ENCODE measurements at places on chromosomes 13 and 19.

DNA sequence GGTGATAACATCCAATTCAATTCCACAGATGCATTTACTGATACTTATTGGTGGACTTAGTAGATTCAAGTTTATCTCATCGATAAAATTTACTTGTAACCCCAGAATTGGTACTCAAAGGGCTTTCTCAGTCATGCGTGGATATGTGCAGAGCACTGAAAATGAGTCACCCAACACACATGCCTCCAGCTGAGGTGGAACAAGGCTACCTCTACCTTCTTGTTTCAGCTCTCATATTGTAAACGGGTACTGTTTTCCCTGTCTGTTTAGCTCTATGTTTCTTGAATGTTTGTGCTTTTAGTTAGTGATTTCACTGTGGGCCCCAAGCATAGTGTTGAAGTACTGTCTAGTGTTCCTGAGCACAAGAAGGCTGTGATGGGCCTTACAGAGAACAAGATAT is 1.5 kb downstream of the LRRC63 start:
- DNase-seq, result no peak

DNA sequence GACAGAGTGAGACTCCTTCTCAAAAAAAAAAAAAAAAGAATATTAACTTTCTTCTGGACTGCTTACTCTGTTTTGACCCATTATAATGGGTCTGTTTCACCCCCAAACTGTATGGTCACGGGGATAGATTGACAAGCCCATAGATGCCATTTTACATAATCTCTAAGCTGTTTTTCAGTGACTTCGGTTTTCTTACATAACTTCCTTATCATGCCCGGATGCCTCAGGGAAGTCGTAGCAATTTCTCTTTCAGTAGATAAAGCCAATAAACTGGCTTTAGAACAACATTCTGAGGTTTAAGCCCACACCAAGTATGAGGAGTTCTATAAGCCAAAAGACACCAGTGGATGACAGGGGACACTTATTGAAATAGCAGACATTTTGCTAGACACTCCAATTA is 5.9 kb upstream of the ZNF254 start:
- no peak for DNase-seq

DNA sequence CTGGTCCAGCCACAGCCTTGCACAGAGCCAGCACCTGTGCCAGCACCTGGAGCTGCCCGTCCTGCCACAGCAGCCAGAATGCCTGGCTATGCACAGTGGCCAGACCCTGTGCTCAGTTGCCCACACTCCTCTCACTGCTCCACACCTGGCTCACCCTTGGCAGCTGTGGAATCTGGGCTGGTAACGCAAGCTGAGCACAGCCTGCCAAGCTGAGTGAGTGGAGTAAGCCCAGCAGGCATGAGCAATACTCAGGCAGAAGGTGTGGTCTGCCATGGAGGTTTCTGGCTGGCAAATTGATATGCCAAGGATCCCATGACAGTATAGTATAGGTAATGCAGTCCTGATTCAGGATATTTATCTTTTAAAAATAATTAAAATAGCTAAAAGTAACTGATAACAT is 122.2 kb downstream of the PCDH9 start:
- no peak for DNase-seq

GRCh38 chr13:72221276-72221962 is 354.4 kb upstream of the DACH1 start:
- no peak for DNase-seq

DNA sequence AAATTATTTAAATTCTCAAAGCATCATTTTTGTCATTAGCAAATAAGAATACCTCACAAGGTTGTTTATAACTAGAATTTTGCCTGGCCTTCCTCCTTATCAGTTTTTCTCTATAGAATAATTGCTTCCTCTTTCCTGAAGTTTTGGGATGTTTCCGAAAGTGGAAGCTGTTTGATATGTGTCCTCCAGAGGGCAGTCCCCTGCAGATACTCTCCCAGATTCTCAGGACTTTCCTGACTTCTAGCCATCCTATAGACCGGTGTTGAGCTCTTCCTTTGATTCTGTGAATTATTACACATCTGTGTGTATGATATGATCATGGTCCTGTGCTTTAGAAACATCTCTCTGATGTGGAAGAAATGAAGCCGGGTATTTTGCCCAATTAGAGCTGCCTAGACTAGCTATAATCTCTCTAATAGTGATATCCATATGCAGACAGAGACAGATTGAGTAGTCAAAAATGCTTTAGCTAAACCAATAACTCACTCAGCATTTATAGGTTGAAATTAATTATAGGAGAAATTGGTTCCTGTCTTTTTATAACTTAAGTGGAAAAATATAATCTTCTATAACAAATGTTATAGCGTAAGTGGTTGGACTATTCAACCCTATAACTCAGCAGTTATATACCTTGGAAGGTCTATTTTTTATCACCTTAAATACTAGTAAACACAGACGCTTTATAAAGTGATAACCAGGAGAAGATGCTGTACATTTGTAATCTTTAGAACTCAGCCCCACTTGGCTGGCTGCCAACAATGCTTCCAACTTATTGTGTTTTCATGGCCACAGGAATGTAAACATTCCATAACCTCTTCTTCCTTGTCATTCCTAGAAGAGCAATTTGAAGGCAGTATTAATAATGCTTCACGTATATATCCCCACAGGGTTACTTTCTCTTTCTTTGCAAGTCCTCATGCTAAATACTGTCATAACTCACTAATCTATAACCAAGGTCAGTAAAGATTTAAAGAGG is 201.0 kb upstream of the RXFP2 start:
- DNase-seq, result no peak

GRCh38 chr13:33202644-33203169 is 82.8 kb downstream of the STARD13 start:
- DNase-seq, result no peak

GRCh38 chr19:18009412-18010066 is 1.6 kb downstream of the ARRDC2 start:
- DNase-seq, result no peak

DNA sequence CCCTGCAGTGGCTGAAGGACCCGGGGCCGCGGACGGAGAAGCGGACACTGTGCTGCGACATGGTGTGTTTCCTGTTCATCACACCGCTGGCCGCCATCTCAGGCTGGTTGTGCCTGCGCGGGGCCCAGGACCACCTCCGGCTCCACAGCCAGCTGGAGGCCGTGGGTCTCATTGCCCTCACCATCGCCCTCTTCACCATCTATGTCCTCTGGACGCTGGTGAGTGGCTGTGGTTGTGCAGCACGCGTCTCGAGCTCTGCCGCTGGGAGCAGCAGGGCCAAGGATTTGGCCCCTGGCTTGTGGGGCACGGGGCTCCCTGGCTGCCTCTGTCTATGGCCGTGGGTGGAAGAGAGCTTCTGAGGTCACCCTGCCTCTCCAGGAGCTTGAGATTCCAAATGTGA is 14.1 kb upstream of the HNRNPM start:
- DNase-seq, result no peak

DNA sequence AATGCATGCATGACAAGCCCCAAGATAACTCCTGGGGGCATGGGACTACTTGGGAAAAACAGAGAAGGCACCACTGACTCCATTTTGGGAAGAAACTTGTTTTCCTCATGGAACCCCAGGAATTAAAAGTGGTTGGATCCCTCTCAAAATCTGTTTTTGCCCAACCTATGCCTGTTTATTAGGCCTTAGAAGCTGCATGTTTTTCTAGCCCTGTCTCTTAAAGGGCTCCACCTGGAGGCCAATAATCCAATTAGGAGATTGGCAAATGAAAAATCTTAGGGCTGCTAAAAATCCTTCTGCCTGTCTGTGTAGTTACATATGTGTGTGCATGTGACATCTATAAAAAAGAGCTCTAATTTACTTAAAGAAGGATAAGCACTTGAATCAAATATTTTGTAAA is 26.9 kb downstream of the MED4 start:
- DNase-seq, result no peak

DNA sequence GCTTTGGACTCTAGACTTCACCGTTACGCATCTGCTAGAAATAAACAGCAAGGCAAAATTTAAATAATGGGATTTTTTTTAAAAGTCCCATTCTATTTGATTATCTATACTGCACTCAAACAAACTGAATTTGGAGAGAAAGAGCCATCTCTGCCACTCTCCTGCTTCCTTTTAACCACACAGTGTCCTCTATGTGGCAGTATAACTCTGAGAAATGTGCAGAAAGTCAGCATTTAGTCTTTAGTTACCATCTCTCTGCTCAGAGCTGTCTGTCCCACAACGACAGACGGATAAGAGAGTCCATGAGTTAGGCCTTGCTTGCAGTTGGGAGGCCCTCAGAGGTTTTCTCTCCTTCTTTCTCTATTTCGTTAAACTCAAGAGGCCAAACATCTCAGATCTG is 21.2 kb downstream of the CCNA1 start:
- DNase-seq, result no peak

- DNase-seq, result no peak
Observed at GRCh38 chr13:41812851-41813250, 148.1 kb downstream of the VWA8 start.

DNA sequence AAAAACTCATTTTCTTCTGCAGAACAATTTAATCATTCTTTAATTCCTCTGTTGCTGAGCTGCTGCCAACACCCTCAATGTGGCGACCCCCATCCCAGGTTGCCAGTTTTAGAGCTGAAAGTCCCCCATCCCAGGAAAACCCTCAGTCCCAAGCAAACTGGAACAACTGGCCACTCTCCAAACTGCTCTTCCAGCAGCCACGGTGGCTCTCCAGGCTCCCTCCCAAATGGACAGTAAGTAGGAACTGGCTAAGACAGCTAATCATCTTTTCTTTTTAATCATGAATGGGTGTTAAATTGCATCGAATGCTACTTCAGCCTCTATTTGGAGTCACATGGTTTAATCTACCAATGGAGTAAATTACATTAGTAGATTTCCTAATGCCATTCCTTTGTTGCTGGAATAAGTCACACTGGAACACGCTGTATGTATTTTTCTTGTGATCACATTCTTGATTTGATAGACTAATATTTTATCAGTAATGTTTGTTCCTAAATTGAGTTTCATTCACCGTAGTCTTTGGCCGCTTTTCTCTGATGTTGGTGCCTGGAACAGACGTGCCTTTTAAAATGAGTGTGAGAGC is 33.7 kb upstream of the VSTM2B start:
- no peak for DNase-seq

GRCh38 chr19:41521931-41522555 is 53.9 kb upstream of the CEACAM21 start:
- peak; percentile 40 for DNase-seq

DNA sequence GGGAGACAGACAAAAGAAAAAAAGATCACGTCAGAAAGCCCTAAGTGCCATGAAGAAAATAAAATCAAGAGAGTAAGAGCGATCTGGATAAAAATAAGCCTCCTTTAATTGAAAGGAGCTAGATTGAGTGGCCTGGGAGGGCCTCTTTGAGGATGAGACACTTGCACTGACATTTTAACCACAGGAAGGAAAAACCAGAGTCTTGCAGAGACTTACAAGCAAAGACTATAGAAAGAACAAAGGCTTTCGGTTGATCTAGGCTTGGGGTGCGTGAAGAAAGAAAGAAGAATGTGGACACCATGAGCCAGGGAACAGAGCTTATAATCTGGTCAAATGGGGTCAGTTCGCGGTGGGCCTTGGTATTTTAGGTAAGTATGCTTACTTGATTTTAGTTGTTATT is 342.7 kb downstream of the COG6 start:
- DNase-seq, result no peak

DNA sequence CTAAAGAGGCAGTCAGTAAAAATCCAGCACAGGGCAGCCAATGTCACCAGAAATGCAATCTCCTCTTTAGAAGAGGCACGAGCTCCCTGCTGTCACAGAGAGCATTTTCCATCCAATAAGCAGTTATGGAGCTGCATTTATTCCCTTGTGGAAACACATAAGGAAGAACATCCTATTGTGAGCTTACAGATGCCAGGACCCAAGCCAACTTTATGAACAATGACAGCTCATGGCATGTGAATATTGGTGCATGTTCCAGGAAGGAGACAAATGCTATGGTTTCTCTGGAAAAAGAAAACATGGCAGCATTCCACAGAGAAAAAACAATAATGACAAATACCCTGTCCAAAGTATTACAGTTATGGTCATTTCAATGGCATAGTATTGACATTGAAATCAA is 955.6 kb downstream of the UQCRFS1 start:
- DNase-seq, result no peak

GRCh38 chr13:35478271-35479037 is 2.0 kb upstream of the MAB21L1 start:
- no peak for DNase-seq

- DNase-seq, result no peak
Observed at GRCh38 chr13:109933476-109933875, 147.1 kb upstream of the IRS2 start.

DNA sequence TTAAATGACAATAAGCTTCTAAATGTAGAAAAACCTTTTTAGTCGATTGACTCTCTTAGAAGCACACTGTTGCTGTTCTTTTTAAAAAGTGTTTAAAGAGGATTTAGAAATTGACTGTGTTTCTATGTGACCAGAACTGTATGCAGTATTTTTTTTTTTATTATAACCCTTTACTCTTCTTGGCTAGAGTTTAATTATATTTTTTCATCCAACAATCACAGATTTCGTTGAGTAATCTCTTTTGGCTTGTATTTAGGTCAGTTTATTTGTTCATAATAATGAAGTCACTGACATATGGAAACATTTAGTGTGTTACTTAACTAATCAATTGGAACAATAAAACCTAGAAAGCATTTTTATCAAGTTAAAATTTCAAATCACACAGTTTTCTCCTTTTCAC is 19.9 kb downstream of the CSNK1A1L start:
- DNase-seq, result no peak

DNA sequence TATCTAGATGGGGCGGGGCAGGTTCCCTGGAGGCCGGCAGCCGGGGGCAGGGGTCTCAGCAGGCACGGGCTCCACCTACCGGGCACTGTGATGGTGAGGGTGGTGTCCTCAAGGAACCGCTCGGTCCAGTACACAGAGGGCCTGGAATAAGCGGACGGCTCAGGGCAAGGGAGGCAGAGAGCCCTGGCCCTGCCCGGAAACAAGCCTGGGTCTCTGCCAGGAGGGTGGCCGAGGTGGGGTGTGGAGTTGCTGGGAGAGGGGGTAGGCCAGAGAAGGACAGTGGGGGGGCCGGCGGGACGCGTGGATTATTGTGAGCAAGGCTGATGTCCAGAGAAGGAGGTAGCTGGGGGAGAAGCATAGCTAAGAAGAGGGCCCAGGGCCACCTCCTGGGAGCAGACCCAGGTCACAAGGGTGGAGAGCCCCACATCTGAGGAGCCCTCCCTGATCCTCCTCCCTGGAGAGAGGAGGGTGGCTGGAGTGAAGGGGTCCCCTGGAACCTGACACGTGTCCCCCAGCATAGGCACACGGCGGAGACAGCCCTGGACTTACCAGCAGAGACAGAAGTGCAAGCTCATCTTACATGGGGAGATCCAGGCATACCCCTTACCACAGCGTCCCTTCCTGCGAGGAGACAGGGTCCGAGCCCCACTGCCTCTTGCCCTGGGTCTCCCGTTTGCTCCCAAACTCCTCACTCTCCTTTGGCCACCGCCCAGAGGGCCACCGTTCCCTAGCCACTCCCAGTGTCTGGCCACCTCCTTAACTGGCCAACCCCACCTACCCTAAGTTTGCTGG is 29.0 kb upstream of the MIER2 start:
- DNase-seq, result no peak

Data from heart right ventricle (tissue), 16 donors.